ENCODE measurements at places on chromosomes 3 and 15. TPM values are rescaled to one million over a fixed set of nuclear protein-coding genes. Genes with fewer than 3 reads are reported as not detected.

GOLGA6A gene
- total RNA-seq, result not detected

FEZF2 gene
- total RNA-seq, result not detected

SLITRK3 gene
- not detected for total RNA-seq

CHRFAM7A gene
- 0.74 TPM for total RNA-seq

WWTR1 gene
- total RNA-seq, result 28.2 TPM

DOCK3 gene
- 0.80 TPM for total RNA-seq

SNTN gene
- not detected for total RNA-seq

FANCI gene
- total RNA-seq, result 40.9 TPM

NEK11 gene
- total RNA-seq, result 2.0 TPM

CCDC191 gene
- 0.49 TPM for total RNA-seq

NKTR gene
- total RNA-seq, result 23.6 TPM

ITGB5 gene
- 80.4 TPM for total RNA-seq

TLR9 gene
- not detected for total RNA-seq

CRBN gene
- total RNA-seq, result 39.4 TPM

GBE1 gene
- total RNA-seq, result 12.6 TPM

PLCH1 gene
- 12.8 TPM for total RNA-seq

TLE3 gene
- 36.0 TPM for total RNA-seq

KLHL6 gene
- total RNA-seq, result not detected

LEO1 gene
- total RNA-seq, result 32.9 TPM

ALG1L2 gene
- not detected for total RNA-seq

FBXO45 gene
- total RNA-seq, result 19.6 TPM

C3orf22 gene
- total RNA-seq, result not detected

GOLGA6L4 gene
- total RNA-seq, result 0.58 TPM

AADACL2 gene
- not detected for total RNA-seq

BTLA gene
- not detected for total RNA-seq

CCR8 gene
- total RNA-seq, result not detected

LTF gene
- total RNA-seq, result not detected

RAB7A gene
- total RNA-seq, result 168 TPM

SKOR1 gene
- total RNA-seq, result 4.9 TPM

GOLGA8J gene
- total RNA-seq, result not detected

CYP1A2 gene
- not detected for total RNA-seq

ABCF3 gene
- 47.0 TPM for total RNA-seq

GOLGA8T gene
- not detected for total RNA-seq

AGBL1 gene
- not detected for total RNA-seq

LNP1 gene
- 3.6 TPM for total RNA-seq

ADIPOQ gene
- not detected for total RNA-seq

EXD1 gene
- 0.03 TPM for total RNA-seq

SLC28A1 gene
- total RNA-seq, result not detected

AP4E1 gene
- total RNA-seq, result 10.5 TPM

ATP2B2 gene
- not detected for total RNA-seq

NLGN1 gene
- 11.2 TPM for total RNA-seq

SNUPN gene
- 19.3 TPM for total RNA-seq

ZBED2 gene
- not detected for total RNA-seq

LCTL gene
- not detected for total RNA-seq

ISG20 gene
- total RNA-seq, result 6.6 TPM

RLBP1 gene
- 6.6 TPM for total RNA-seq

TEX9 gene
- total RNA-seq, result 10.8 TPM

CTDSPL2 gene
- total RNA-seq, result 52.2 TPM

GMNC gene
- total RNA-seq, result 0.55 TPM

PLOD2 gene
- total RNA-seq, result 0.17 TPM

SI gene
- total RNA-seq, result not detected

CD86 gene
- not detected for total RNA-seq

DUOXA2 gene
- total RNA-seq, result not detected

GOLGA6L2 gene
- not detected for total RNA-seq

IQCF5 gene
- not detected for total RNA-seq
